RWPE2 (cell line): ENCODE measurements at places on chromosomes 5 and 9.

DNA sequence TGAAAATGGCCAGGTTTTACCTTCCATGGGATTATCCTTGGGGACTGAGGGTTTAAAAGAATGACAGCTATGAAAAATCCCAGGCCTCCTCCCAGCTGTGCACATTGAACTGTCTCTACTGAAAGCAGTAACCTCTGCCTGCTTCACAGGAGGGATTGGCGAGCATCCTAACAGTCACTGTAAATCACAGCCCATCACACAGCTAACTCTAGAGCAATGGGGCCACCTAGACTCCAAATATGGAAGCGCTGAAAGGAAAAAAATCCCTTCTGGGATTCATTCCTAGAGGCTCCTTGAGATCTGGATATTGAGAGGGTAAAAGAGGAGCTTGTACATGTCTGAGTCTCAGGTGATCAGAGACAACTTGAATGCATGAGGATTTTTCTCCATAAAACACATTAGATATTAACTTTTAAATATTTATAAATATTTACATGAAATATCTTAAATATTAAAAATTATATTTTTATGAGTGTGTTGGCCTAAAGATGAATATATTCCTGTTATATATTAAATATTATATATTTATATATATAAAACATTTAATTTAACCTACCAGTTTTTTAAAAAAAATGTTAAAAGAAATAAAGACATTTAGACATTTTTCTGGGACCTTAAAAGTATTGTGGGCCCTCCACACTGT, 133.8 kb upstream of the SLC24A2 start:
- no peaks in the 10 kb centered on the region for H3K4me1 ChIP-seq
- no peak overlapping the region for H3K27ac ChIP-seq
- no peak overlapping the region for H3K4me3 ChIP-seq
- peaks cover 3% of the 10 kb centered on the region for H3K27me3 ChIP-seq
- H3K36me3 ChIP-seq: no peaks in the 10 kb centered on the region
- no peak for DNase-seq

GRCh38 chr9:125784286-125785049, 37.3 kb downstream of the PBX3 start:
- peaks cover 2% of the 10 kb centered on the region for H3K4me1 ChIP-seq
- H3K27me3 ChIP-seq: no peaks in the 10 kb centered on the region

GRCh38 chr5:37519807-37520206, 140.7 kb downstream of the WDR70 start:
- H3K36me3 ChIP-seq: 0 out of 2 replicates have a peak, but pooled peaks cover 6% of the 10 kb centered on the region
- no peak overlapping the region for H3K4me3 ChIP-seq
- no peak for DNase-seq
- H3K27me3 ChIP-seq: no peaks in the 10 kb centered on the region
- H3K4me1 ChIP-seq: no peaks in the 10 kb centered on the region
- no peak overlapping the region for H3K27ac ChIP-seq

GRCh38 chr9:100322954-100323536, 29.7 kb downstream of the TEX10 start:
- H3K4me1 ChIP-seq: peaks cover 2% of the 10 kb centered on the region
- H3K27ac ChIP-seq: no peak overlapping the region
- peaks cover 100% of the 10 kb centered on the region for H3K36me3 ChIP-seq
- no peaks in the 10 kb centered on the region for H3K27me3 ChIP-seq
- H3K4me3 ChIP-seq: no peak overlapping the region

- no peak for DNase-seq
- H3K36me3 ChIP-seq: no peaks in the 10 kb centered on the region
- no peaks in the 10 kb centered on the region for H3K27me3 ChIP-seq
- no peak overlapping the region for H3K4me3 ChIP-seq
- no peaks in the 10 kb centered on the region for H3K4me1 ChIP-seq
Measured at GRCh38 chr5:114223866-114224265, 138.0 kb upstream of the KCNN2 start.

DNA sequence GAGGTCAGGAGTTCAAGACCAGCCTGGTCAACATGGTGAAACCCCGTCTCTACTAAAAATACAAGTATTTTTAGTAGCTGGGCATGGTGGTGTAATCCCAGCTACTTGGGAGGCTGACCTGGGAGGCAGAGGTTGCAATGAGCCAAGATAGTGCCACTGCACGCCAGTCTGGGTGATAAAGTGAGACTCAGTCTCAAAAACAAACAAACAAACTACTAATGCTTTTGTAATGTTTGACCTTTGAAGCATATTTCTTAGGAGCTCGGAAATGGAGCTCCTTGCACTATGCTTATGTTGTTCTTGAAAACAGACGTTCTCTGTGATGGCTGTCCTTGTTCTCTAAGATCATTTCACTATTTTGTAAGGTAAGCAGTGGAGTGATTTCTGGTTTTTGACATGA, 6.0 kb downstream of the F2RL2 start:
- H3K36me3 ChIP-seq: no peaks in the 10 kb centered on the region
- H3K4me3 ChIP-seq: no peak overlapping the region
- H3K27me3 ChIP-seq: no peaks in the 10 kb centered on the region
- H3K27ac ChIP-seq: no peak overlapping the region
- DNase-seq: no peak

DNA sequence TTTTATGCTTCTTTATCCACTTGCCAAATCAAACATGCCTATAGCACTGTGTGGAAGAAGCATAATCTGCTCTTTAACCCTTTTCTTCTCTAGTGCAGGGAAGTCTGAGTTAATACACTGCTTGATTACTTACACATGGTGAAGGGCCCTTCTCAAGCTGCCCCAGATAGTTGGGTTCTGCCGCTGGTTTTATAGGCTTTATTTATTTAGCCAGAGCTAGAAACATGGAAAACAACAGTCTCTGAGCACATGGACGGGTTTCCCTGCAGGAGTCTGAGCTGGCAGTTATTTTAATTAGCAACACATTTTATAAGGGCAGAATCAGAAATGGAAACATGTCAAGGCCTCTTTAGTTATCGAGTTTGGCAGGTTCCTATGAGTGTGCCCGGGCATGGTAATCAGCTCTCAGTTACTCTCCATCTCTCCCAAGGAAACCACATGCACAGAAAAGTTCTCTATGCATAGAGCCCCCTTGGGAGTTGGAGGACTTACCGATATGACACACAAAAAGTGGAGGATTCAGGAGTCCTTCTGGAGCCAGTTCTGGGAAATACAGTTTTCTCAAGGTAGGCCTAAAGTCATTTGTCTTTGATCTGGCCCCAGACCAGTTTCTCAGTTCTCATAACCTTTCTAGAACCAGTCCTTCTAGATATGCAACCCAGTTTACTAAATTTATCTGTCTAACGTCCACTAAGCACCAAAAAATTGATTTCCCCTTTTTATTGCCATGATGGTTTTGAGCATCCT, 564.8 kb downstream of the ACTL7B start:
- H3K36me3 ChIP-seq: no peaks in the 10 kb centered on the region
- H3K4me1 ChIP-seq: peaks cover 3% of the 10 kb centered on the region
- no peaks in the 10 kb centered on the region for H3K27me3 ChIP-seq
- no peak overlapping the region for H3K4me3 ChIP-seq
- H3K27ac ChIP-seq: no peak overlapping the region

DNA sequence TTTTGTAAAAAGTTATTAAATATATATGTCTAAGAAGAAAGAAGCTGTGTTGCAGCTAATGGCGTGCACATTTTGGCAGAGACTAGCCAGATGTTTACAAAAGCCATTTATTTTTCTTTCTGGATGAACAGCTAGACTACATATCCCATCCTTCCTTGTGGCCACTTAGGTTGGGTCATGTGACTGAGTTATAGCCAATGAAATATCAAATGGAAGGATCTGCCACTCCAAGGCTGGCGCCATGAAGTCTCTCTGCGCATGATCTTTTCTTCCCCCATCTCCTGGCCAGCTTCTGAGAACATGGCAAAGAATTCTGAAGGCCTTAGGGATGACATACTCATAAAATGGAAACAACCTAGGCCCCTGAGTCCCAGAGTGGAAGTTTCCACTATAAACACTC, 244.2 kb upstream of the DAB2 start:
- H3K4me1 ChIP-seq: no peaks in the 10 kb centered on the region
- no peaks in the 10 kb centered on the region for H3K27me3 ChIP-seq
- DNase-seq: no peak
- no peaks in the 10 kb centered on the region for H3K36me3 ChIP-seq
- H3K27ac ChIP-seq: no peak overlapping the region
- no peak overlapping the region for H3K4me3 ChIP-seq

DNA sequence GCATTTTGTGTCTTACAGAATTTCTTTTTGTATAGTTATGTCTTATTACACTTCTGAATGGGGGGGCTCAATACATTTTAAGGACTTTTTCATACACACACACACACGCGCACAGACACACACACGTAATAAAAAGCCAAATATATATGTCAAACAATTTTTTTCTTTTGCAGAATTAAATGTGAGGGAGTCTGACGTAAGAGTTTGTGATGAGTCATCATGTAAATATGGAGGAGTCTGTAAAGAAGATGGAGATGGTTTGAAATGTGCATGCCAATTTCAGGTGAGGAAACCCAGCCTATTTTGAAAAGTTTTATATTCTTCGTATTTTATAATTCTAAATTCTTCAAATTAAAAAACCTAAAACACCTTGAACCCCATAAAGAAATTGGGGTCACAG, 25.6 kb downstream of the TMEFF1 start:
- no peaks in the 10 kb centered on the region for H3K36me3 ChIP-seq
- H3K4me3 ChIP-seq: no peak overlapping the region
- DNase-seq: no peak
- H3K27ac ChIP-seq: no peak overlapping the region

GRCh38 chr5:105508519-105508918, 1945.9 kb upstream of the NUDT12 start:
- DNase-seq: no peak
- H3K27me3 ChIP-seq: no peaks in the 10 kb centered on the region
- H3K36me3 ChIP-seq: no peaks in the 10 kb centered on the region
- H3K27ac ChIP-seq: no peak overlapping the region
- no peak overlapping the region for H3K4me3 ChIP-seq
- no peaks in the 10 kb centered on the region for H3K4me1 ChIP-seq

- DNase-seq: no peak
- no peaks in the 10 kb centered on the region for H3K4me1 ChIP-seq
- H3K27me3 ChIP-seq: no peaks in the 10 kb centered on the region
- H3K4me3 ChIP-seq: no peak overlapping the region
Measured at GRCh38 chr9:32581512-32582143, 8.7 kb upstream of the NDUFB6 start.

DNA sequence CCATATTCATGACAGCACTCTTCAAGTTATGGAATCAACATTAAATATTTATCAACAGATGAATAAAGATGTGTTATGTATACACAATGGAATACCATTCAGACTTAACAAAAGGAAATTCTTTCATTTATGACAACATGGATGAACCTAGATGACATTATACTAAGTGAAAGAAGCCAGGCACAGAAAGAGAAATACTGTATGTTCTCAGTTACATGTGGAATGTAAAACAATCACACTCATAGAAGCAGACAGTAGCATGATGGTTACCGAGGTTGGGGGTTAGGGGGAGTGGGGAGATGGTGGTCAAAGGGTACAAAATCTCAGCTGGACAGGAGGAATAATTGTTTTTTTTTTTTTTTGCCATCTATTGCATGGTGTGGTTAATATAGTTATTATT, 431.9 kb downstream of the DMAC1 start:
- no peak for DNase-seq
- no peaks in the 10 kb centered on the region for H3K4me1 ChIP-seq
- no peak overlapping the region for H3K4me3 ChIP-seq
- no peaks in the 10 kb centered on the region for H3K27me3 ChIP-seq

DNA sequence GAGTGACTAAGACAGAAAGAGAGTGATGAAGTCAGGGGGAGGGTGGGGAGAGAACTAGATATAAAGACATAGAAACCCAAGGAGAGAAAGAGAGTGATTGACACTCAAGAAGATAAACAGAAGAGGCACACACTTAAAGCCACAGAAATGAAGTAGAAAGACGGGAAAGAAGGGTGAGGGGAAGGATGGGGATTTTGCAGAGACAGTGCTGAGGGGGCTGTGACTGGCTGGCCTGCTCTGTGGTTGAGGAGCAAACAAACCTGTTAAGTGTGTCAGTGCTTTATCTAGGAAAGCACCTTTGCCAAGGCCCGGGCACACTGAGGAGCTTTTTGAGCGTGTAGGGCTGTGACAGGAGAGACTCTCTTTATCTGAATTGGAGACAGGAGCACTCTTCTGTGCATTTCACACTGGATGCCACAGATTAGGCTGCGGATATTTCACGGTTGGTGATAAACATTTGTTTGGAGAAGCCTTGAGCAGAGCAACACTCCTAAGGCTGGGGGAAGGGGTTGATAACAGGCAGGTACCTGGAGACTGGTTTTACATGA, 109.1 kb downstream of the DOCK2 start:
- no peaks in the 10 kb centered on the region for H3K36me3 ChIP-seq
- peaks cover 10% of the 10 kb centered on the region for H3K4me1 ChIP-seq
- H3K27me3 ChIP-seq: no peaks in the 10 kb centered on the region
